T-helper 22 cell (primary cell): ENCODE measurements at places on chromosomes 3 and 15.

- DNase-seq, result no peak
Observed at GRCh38 chr15:25713736-25714537, 149.2 kb downstream of the ATP10A start.

DNA sequence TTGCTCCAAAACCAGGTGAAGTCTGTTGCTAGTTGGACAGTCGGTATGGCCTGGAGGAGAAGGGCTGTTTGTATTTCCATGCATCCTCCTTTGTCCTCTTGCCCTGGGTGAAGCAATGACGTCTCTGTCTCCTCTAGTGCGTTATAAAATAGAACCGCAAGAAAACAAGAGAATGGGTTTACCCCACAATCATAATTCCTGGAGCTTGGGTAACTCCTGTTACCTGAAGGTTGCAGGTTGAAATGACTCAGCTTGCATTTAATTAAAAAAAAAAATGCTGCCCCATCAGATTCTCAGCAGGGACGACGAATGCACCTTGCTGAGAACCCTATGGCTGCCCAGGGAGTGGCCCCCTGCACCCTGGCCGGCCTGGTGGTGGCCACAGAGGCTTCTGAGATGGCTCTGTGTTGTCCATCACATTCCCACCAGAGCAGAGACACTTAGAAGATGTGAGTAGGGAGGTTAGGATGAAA is 228.2 kb upstream of the BHLHE40 start:
- DNase-seq, result peak; percentile 7

DNA sequence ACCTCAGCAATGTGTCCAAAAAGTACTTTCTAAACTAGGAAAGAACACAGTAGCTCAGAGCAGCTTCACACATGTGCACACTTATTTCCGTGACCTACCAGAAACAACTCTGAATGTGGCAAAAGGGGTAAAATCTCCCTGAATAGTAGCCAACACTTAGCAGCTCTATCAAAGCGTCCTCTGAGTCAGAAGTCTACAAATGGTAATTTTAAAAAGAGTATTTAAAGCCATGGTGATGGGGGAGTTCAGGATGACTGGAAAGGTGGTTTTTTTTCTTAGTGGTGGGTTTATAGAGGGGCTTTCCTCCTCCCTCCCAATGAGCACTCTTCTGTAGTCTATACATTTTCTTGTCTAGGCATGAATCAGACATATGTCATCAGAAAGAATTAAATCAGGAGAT is 223.8 kb upstream of the PRICKLE2 start:
- no peak for DNase-seq

DNA sequence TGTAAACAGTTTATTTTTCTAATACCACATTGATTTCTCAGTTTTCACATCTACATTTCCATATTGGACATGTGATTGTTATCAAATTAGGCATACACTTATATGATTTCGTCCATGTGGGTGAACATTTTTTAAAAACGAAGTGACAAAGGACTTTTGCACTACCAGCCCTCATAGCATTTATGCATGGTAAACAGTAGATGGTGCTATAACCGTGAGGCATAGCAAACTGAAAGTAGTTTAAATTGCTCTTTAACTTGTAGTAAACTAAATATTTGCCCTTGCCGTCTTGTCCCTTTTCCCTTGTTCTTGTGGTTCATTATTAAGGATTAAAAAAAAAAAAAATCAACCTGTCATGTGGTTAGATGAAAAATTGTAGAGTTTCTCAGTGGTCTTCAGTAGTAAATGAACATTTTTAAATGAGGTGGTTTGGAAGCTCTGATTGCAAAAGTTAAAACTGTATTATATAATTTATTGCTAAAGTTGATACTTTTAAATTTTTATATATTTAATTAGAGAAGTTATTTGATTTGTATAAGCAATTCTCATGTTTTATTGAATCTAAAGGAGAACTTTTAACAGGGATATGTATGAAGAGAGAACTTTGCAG is 24.0 kb downstream of the STX19 start:
- DNase-seq, result no peak
